Neural progenitor cell (in vitro differentiated cells): ENCODE measurements at places on chromosomes 7 and 10.

DNA sequence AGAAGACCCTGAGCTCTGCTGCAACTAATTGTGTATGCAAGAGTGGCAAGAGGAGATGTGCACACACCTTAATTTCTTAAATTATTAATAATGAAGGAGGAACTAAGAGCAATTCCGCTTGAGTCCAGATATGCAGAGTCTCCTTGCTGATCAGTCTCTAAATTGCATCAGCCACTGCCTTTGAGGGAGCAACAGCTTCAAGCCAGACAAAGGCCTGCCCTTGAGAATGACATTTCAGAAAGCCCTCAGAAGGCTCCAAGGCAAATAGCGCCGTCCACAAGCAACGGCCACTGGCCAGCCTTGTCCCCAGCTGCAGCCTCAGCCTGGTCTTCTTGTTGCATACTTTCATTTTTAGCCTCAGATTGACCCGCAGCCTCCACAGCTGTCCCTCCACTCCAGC is 110.6 kb upstream of the RNF32 start:
- DNase-seq: no peak

DNA sequence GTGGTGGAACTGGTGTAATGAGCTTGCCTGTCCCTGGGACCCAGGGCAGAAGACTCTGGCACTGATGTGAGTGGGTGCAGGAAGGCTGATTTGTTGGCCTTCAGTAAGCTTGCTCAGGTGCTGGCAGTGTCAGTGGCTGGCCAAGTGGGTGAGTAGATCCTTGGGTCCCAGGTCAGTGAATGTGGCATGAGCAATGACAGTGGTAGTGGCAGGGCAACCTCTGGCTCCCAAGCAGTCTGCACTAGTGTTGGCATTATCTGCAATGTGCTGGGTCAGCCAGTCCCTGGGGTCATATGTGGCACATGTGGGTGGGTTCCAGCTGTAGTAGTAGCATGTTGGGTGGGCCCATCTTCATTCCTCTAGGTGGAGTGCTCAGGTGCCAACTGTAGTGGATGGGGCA is 640.9 kb upstream of the GRM3 start:
- DNase-seq: no peak

DNA sequence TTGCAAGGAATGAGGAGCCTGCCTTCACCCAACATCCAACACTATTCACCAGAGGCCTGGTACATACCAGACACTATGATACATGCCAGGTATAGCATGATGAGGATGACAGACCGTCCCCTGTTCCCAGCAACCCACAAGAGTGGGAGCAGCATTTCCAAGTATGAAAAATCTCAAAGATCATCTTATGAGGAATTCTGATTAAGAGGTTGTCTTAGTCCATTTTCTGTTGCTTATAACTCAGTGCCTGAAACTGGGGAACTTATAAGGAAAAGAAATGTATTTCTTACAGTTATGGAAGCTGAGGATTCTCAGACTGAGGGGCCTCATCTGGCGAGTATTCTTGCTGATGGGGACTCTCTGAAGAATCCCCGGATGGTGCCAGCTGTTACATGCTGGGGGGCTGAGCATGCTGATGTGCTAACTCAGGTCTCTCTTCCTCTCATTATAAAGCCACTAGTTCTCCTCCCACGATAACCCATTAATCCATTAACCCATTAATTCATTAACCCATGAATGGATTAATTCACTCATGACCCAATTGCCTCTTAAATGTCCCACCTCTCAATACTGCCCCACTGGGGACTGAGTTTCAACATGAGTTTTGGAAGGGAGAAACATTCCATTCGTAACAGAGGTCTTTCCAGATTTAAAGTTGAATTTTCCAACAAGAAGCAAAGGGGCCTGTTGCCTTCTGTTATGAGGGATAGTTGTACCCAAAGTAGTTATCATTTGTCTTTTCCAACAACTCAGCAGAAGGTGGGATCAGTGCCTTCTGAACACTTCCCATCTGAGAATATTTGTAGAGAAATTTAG is 173.9 kb downstream of the HERPUD2 start:
- DNase-seq: no peak

DNA sequence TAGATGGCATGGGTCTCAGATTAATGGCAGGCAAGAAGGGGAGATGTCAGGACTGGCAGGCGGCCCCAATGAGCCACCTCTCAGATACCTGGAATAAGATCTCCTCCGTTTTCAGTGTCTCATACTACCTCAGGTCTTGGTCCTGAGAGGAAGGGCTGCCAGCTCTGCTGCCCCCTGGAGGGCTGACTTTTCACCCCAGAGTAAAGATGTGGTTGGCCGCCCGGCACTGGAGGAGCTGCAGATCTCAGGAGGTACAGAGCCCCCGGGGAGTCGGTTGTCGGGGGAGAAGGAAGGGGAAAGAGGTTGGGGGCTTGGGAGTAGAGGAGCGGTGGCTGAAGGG is 642 bp upstream of the COL13A1 start:
- DNase-seq: peak; percentile 76

DNA sequence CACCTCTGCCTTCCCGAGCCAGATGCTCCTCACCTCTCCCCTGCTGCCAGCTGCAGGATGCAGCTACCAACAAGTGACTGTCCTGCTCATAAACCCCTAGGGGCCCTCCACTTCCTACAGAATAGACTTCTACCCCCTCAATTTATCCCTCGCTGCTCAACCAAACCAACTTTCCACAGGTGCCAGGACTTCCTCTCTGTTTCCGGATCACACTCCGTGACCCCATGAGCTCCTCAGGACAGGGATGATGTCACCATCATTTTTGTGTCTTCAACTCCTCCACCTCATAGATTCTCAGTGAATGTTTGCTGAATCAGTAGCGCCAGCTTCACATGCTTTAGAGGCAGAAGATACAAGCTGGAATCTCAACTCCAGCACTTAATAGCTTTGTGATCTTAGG is 25.8 kb upstream of the ADRB1 start:
- DNase-seq: no peak

DNA sequence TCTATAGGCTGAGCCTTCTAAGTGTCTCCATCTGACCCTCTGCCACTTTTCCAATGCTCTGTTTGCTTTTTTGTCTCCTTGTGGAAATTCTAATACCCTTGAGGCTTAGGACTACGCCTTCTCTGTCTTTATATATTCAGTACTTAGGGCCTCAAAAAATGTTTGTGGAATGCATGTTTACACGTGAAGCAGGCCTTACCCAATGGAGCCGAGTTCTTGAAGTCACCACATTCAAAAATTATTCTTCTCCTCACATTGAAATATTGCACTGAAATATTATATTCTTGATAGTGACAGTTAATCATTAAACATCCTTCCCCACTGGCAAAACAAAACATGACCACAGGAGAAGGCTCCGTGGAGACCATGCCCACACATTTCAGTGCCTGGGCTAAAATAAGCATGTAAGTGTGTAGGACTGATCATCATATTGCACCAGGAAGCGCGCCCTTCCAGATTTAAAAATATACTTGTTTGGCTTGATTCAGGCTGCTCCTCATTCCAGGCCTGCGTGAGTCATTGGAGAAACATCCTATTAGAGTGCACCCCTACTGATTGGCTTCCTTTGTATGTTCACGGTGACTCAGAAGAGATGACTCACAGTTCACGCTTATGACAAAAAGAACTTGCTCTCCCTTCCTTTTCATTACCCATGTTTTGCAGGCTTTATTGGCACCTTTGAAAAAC is 307.4 kb upstream of the AOAH start:
- peak; percentile 54 for DNase-seq

GRCh38 chr7:35755711-35756110 is 45.1 kb upstream of the SEPTIN7 start:
- DNase-seq: no peak

DNA sequence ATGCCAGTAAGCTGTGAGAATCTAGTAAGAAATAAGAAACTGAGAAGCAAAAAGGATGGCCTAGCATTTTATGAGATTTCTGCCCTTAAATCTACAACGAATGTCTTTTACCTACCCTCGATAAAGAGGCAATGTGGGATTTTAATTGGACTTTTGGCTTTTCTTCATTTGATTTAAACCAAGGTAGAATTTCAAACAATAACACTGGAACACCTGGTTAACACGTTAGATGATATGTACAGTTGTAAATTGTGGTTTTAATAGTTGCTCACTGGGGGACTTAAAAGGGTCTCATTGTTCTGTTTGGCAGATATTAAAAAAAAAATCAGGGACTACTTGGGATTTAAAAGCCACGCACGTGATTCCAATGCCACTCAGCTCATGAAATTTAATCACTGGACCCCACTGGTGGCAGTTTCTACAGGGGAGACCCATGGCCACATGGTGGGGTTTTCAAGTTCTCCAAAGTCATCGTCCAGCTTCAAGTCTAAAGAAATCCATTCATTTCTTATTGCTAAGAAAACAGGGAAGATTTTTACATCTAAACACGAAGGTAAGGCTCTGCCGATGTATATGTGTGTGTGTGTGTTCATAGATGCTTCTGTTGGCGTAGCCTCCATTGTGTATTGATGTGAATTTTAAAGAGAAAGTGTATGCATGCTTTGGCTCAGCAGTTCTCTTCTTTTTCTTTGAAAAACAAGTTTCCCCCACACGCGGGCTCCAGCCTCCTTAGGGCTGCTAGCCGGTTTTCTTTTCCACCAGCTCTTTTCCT is 588.6 kb upstream of the MKI67 start:
- no peak for DNase-seq

GRCh38 chr10:113865901-113866300 is 11.4 kb downstream of the NHLRC2 start:
- no peak for DNase-seq

DNA sequence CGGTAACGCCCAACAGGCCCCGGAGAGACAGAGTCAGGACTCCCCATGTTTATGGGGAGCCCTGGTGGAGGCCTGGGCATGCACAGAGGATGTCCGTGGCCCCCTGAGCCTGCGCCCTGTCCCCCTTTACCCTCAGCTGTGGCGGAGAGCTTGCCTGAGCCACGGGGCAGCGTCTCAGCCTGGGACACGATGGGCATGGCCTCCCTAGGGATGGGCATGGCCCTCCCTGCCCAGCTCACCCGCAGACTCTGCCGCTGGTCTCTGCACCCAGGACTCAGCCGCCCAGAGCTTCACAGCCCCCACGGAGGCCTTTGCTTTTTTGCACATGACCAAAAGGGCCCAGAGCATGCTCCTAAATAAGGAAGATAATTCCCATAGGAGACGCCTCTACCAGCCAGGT is 394.2 kb downstream of the PTPRN2 start:
- DNase-seq: no peak

GRCh38 chr7:30176463-30177109 is 41.8 kb downstream of the MTURN start:
- DNase-seq: no peak

GRCh38 chr7:1872191-1873069 is 202.4 kb downstream of the ELFN1 start:
- no peak for DNase-seq

GRCh38 chr7:471866-472639 is 47.6 kb downstream of the PDGFA start:
- DNase-seq: no peak

DNA sequence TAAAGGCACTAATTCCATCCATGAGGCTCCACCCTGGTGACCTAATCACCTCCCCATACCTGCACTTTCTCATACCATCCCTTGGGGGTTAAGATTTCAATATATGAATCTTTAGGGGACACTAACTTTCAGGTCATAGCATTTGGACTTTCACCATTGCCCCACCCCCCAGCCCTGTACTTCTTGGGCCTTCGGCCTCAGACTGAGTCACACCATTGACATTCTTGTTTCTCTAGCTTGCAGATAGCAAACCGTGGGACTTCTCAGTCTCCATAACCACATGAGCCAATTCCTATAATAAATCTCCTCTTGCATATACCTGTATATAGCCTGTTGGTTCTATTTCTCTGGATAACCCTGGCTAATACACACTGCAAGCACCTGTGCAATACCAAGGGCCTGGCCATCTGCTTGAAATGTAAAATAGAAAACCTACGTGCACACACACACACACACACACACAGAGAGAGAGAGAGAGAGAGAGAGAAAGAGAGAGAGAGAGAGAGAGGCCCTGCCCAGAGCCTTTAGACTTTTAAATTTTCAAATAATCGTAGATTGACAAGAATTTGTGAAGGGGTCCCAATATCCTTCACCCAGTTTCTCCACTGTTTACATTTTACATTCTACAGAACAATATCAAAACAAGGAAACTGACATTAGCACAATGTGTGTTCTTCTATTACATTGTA is 25.3 kb downstream of the ANXA8 start:
- no peak for DNase-seq

DNA sequence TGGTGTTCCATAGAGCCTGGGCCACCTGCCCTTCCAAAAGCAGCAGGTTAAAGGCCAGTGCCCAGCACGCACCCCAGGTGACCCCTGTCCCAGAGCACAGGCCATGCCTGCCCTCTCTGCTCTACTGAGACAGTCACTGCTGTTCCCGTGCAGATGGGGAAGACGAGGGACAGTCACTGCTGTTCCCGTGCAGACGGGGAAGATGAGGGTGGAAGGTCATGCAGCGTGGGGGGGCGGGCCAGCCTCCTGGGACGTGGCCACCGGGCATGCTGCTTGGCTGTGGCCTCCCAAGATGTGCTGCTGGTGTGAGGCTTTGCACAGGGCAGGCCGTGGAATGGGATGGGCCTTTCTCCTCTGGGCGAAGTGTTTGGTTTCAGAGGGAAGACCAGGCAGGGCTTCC is 18.4 kb downstream of the LRRC27 start:
- DNase-seq: no peak

DNA sequence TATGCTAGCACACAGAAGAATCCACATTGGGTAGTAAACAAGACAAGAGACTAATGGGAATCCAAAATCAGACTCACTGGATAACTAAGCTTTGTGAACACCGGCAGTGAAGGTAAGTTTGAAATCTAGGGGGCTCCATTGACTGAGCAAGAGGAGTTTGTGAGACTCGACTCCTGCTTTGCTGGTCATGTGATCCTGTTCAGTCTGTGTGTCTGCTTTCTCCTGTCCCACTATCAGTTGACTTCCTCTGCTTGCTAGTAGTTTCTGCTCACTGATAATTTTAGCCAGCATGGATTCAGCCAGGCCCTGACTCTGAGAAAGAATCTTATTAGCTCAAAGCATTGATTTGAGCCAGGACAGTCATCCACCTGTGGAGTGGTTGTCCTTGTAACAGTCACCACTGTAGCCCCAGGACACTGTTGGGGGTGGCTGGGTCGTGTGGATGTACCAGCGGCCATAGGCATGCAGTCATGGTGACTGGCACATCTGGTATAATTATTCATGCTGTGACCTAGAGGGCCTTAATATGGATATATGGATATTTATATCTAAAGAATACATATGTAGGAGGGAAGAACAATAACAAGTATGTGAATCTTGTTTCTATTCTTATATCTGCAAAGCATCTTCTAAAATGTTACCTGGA is 44.4 kb downstream of the DNAH11 start:
- DNase-seq: no peak

GRCh38 chr7:155490697-155491628 is 33.0 kb downstream of the EN2 start:
- peak; percentile 73 for DNase-seq

DNA sequence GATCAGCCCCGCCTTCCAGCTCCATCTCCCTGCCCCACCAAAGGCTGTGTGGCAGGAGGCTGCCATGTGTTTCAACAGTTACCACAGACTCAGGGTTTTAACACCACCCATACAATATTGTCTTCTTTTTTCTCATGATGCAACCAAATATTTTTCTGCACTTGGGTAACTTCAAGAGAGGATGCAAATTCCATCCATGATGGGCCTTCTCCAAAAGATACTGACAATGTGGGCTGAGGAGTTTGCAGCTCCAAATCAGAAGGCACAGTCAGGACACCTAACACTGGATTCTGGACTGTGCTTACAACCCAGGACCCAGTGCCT is 347.9 kb downstream of the GRID1 start:
- DNase-seq: no peak
